AG04450 (cell line): ENCODE measurements at places on chromosomes 11 and 22.

- DNase-seq = no peak
These were observed 7.3 kb downstream of the UBE2L6 start for GRCh38 chr11:57560146-57560545.

DNA sequence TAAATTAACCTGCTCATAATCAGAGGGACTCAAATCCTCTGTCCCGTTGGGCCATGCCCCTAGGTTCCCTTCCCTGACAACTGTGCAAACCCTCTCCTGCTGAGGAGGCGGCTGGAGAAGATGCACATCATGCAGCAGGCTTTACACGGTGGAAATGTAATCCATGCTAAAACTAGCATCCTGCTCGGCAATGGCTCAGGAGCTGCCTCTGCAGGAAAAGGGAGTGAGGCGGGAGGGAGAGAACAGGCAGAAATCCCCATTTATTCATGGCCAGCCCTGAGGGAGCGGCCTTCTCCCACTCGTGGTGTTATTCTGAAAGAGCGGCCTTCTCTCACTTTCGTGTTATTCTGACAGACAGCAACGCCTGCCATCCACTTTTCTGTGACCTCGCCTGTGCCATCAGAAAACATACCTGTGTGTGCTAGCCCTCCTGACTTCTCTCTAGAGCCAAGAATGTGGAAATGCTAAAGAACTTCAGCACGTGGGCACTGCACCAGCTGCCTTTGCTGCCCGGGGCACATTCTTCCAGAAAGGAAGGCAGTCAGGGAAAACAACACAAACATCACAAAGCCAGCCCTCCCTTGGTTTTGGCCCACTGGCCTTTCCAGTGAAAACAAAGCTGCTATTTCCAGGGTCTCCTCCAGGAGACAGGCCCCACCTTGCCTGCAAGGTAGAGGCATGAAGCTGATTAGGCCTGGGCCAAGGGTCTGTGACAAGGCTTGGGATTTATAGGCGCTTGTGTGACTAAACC is 62.9 kb upstream of the BID start:
- DNase-seq = no peak

GRCh38 chr11:66856496-66857233 is at the start of gene LRFN4:
Gene LRFN4, plus strand, starts transcription at chr11:66857064. Its CDS starts 681 bp downstream, at chr11:66857745.
- DNase-seq = no peak

GRCh38 chr22:49013707-49014106 is 814.0 kb downstream of the BRD1 start:
- no peak for DNase-seq

DNA sequence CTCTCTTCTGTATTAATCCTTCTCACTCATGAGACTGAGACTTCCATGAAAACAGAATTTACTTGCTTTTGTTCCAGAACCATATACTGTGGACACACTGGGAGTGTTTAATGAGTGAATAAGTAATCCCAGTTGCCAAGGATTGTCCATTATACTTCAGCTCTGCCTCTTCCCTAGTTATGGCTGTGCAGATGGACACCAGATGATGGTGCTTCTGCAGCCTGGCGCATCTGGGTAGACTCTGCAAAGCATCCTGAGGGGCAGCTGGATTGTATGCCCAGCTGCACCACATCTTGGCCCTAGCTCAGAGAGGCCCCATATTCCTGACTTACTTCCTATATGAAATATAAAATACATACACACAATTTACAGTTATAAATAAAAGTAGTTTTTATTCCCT is 43.5 kb downstream of the DBX1 start:
- no peak for DNase-seq

GRCh38 chr11:69683764-69684333 is 8.7 kb upstream of the LTO1 start:
- no peak for DNase-seq

- no peak for DNase-seq
These were observed 56.4 kb downstream of the SNX19 start for GRCh38 chr11:130859886-130860285.

DNA sequence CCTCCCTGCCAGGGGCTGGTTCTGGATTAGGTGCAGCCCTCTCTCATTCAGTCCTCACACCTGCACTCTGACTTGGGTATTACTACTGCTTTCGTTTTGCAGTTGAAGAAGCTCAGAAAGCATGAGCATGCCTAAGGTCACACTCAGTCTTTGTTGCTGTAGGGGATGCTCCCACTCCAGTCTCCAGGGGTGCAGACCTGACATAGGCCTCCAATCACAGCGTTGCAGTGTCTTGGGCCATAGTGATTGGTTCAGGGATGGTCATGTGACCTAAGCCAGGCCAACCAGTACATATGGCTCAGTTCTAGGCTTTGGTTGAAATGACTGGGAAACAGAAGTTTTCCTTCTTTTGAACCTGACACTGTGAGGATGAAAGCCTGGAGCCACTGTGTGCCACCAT is 61.7 kb downstream of the FBXO7 start:
- no peak for DNase-seq

DNA sequence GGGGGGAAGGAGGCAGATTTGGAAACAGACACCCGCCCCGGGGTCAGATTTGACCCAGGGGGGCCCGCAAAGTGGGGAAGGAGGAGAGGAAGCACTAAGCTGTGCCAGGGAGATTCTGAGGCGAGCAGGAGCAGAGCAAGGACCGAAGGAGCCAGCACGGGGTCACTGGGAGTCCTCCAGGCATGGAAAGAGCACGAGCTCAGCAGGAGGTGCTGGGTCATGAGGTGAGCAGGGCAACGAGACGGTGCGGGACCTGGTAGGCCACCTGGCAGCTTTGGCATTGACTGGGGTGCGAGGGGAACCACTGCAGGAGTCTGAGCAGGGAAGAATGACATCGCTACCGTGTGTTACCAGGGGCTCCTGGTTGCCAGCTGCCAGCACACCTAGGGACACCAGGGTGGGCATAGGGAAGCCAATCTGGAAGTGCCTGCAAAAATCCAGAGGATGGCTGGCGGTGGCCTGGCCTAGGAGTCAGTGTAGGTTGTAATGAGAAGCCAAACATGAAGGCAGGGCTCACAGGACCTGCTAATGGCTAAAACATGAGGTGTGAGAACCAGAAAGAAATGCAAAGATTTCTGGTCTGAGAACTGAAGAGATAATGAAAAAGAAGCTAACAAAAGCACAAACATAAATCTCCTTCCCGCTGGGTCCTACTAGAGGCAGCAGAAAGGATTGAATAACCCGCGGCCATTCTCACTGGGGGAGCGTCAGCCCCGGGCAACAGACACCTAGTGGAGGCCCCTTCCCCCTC is 63.5 kb downstream of the MICAL3 start:
- no peak for DNase-seq

- DNase-seq = no peak
These were observed 15.0 kb upstream of the PRR5 start for GRCh38 chr22:44686873-44687600.

GRCh38 chr11:48078689-48079088 is 98.3 kb downstream of the PTPRJ start:
- DNase-seq = no peak

DNA sequence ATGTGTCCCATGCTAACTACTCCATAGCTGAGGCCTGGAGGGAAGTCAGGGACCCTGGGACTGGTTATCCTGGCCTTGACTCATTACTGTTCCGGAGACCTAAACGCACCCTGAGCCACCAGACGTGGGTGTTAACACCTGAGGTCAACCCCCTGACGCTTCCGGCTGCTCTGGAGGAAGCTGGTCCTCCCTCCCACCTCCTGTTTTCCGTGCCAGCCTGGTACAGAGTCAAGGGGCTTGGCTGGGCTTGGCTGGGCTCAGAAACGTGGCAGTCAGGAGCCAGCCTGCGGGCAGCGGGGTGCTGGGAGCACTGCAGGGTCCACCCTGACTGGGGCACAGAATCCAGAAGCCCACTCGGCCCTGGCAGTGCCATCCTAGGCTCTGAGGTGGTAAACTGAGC is 2.6 kb downstream of the TMPRSS4 start:
- DNase-seq = no peak

DNA sequence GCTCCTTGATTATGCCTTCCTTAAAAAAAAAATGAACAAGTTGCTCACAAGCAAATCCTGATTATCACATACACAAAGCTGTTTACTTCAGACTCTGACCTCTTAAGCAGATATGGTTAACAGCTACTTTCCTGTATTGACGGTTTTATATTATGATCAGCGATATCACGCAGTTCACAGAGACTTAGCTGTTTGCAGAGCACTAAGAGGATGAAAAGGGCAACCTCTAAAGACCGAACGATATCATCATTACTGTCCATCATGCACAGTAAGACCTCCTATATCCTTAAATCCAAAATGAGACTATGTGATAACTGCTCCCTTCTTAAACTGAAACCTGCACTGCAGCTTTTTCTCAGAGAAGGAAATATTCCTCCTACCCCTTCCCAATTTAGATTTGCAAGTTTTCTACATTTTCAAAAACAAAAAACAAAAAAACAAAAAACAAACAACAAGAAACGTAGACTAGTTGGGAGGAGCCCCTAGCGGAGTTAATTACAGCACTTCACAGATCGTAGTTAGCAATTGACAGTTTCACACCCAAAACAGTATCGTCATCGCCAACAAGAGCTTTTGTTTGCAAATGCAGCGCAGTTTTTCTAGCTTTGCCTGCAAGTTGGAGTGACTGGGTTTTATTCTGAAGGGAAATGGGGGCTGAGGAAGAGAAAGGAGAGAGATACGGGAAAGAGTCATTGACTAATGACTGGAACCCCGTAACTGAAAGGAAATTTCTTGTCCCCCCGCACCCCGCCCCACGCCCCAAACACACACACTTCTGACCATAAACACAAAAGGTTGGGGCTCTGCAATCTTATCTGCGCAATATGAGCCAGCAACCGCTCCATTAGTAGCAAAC is 1.2 kb downstream of the DDX6 start:
- no peak for DNase-seq

- DNase-seq = no peak
These were observed 75.7 kb upstream of the CCDC90B start for GRCh38 chr11:83361831-83362230.

- DNase-seq = no peak
These were observed 27.1 kb downstream of the TSKU start for GRCh38 chr11:76810151-76810853.

GRCh38 chr11:122755409-122755808 is 82.9 kb upstream of the CRTAM start:
- DNase-seq = no peak

GRCh38 chr11:129144256-129144655 is 47.9 kb downstream of the ARHGAP32 start:
- DNase-seq = no peak

DNA sequence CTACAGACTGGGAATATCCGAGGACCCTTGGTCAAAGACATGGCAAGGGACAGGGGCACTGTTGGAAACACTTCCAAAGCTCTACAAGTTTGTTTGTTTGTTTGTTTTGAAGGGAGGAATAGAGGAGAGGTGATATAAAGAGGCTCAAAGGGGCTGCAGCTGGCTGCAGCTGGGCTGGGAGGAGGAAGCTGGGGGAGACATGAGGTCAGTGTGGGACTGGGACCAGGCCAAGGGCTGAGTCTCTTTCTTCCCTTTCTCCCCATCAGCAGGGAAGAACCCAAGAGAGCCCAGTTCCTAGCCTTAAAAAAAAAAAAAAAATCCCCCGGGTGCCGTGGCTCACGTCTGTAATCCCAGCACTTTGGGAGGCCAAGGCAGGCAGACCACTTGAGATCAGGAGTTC is 5.0 kb downstream of the RHOG start:
- no peak for DNase-seq

DNA sequence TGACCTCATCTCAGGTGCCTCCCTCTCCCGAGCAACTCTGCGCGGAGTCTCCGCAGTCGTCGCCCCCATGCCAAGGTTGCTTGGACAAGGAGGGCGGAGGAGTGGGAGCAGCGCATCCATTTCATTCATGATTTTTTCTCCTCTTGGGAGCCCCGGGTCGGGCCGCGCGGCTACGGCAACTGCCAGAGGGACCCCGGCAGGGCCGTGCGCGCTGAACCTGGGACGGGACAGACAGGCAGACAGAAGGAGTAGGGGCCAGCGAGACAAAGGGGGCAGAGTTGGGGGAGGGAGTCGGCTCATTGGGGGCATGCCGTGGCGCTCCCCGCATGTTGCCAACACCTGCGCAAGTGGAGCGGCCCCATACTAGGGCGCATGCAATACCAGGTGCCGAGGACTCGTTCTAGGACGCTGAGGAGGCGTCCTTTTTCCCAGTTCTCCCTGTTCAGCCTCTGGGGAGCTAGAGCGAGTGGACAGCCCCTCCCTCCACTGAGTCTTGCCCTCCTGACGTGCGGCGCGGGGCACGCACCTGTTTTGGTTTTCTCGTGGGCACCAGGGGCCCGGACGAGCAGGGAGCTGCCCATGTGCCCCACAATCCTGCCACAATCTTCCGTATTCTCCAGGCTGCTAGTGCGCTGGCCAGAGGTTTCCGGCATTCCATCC is 501 bp upstream of the PTPN5 start:
- no peak for DNase-seq

GRCh38 chr11:16605894-16606783 is 132.3 kb upstream of the C11orf58 start:
- DNase-seq = peak; percentile 87

GRCh38 chr11:29271616-29272015 is 745.2 kb downstream of the KCNA4 start:
- no peak for DNase-seq

DNA sequence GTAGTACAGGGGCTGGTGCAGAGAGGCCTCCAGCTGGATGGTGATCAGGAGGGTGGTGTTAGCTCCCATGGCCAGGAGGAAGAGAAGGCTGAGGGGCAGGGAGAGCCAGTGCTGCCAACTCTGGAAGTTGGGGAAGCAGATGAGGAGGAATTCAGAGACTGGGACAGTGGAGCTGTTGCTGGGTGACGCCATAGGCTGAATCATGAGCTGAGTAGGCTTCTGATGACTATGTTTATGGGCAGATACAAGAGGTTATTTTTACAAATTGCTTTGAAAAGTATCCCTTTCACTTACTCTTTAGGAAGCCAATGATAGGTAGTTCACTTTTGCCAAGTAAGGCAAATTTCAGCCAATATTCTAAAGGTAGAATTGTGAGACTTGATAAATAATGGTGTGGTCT is 3.1 kb downstream of the OR56A1 start:
- no peak for DNase-seq

DNA sequence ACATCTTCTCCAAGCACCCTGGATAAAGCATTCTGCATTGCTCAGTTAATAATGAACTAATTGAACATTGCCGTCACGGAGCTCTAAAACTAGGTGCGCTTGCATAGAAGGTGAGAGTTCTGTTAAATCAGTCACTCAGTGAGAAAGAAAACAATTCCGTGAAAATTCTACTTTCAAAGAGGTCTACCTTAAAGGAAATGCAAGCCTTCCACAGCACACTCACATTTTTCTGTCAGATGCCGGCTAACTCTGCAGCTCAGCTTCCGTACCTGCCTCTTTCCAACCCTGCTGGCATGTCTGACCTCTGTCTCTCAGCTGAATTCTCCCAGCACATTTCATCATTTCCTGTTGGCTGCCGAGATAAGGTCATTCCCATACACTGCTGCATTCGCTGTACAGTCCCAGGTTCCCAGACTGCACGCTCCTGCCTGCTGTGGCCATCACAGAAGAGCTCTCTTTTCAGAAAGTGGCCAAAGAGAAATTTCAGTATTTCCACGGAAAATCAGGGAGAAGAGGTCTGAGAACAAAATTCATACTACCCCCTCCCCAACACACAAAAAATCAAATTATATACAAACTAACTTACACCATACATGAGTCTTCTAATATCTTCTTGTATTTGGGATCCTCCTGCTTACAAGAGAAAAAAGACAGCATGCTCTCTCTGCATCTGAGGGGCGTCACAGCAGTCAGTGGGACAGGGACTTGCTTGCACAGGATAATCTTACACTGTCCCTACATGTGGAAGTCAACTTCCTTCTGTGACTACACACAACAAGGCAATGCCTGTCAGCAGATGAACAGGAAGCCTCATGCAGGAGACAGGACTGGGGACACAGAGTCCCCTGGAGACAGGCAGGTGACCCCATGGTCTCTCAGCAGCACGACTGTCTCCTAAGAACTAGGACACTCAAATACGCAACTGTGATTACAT is 55.1 kb downstream of the PACSIN2 start:
- peak; percentile 48 for DNase-seq
